GM12865 (cell line): ENCODE measurements at places on chromosomes 11 and 22.

DNA sequence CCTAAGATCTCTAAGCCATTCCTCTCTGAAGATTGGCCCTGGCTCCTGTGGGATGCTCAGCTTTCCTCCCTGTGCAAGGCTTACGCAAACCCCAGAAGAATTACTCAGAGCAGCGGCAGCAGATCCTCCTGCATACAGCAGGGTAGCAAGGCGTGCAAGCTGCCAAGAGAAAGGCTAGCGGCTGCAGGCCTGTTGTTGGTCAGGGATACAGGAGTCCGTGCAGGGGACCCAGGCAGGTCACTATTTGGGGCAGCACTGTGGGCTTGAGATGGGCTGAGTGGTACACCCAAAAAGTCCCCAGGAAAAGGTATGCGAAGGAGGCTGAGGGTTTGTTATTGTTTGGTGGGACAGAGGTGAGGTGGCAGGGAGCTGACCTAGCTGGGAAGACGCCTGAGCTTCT, 1.5 kb downstream of the GLB1L2 start:
- no peak for DNase-seq

- no peak for DNase-seq
Observed at GRCh38 chr22:45120931-45121330, 42.8 kb upstream of the NUP50 start.

DNA sequence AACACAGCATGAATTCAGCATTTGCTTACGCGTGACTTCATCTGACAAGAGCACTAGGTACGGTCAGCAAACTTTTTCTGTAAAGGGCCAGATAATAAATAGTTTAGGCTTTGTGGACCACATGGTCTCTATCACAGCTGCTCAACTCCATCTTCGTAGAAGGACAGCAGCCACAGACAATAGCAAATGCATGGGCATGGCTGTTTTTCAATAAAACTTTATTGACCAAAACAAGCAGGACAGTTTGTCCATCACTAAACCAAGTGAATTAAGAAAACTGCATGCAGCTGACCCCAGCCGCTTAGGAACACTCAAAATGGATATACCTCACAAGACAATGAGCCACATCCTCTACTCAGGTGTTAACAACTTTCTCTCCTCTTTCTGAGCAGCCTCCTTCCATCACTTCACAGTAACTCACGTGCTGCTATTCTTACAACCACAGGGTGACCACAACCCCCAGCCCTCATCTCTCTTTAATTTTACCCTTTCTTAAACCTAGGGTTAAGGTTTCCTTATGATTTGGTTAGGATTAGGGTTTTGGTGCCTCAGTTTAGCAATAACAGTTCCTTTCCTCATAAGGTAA, 22.7 kb upstream of the ARHGAP32 start:
- no peak for DNase-seq

GRCh38 chr11:76560219-76560618, 110.3 kb downstream of the LRRC32 start:
- DNase-seq: peak; percentile 14

DNA sequence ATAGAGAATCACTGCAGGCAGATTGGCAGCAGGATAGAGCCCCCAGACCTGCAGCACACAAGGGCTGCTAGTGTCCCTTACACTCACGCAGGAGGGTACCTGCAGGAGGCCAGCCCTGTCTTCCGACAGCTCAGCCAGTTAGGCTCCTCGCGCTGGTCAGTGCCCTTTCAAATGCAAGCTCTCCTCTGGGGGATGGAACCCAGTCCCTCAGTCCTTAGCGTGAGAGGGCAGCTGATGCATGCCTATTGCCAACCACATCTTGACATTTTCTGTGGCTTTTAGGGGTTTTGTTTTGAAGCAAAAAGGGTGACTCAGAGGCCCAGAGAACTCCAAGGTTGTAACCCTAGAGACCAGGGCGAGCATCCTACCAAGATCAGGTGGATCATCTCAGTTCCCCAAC, 40.0 kb downstream of the WNT11 start:
- DNase-seq: peak; percentile 88

DNA sequence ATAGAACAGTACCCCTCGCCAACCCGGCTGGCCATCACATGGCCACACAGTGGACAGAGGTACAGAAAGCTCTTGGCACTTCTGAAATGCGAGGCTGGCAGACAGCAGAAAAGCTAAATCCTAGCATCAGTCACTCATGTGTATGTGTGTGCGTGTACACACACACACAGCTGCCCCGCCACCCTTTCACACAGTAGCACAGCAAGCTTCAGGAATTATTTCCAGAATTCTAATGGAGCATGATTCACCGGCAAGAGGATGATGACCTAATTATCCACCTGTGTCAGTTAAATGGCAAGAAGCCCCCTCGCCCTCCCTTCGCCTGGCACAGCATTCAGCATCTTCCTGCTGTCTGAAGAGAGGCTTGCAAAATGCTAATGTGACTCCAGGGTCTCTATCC, 336.0 kb downstream of the SHANK2 start:
- no peak for DNase-seq
